ENCODE measurements at places on chromosomes 1 and 21. TPM values are rescaled to one million over a fixed set of nuclear protein-coding genes. Genes with fewer than 3 reads are reported as not detected.

The MEGF6 gene
- total RNA-seq, result 19.8 TPM

The CACNA1E gene
- total RNA-seq, result not detected

The SLC16A4 gene
- total RNA-seq, result 6.8 TPM

The OR2T4 gene
- total RNA-seq, result not detected

The OR2T35 gene
- total RNA-seq, result not detected

The IL23R gene
- not detected for total RNA-seq

The SAMD13 gene
- 3.6 TPM for total RNA-seq

The TDRD5 gene
- total RNA-seq, result not detected

The IVL gene
- total RNA-seq, result not detected

The ADORA1 gene
- total RNA-seq, result 0.32 TPM

The FOXO6 gene
- 0.32 TPM for total RNA-seq

The MIXL1 gene
- total RNA-seq, result 0.32 TPM

The THEM5 gene
- total RNA-seq, result not detected

The KRTAP20-1 gene
- not detected for total RNA-seq

The CCDC190 gene
- 4.3 TPM for total RNA-seq

The MYBPHL gene
- total RNA-seq, result not detected

The ARHGEF16 gene
- total RNA-seq, result 0.32 TPM

The PHC2 gene
- total RNA-seq, result 59.1 TPM

The GJA5 gene
- 162 TPM for total RNA-seq

The GOLT1A gene
- total RNA-seq, result not detected

The FCER1G gene
- total RNA-seq, result not detected

The OR2T2 gene
- not detected for total RNA-seq

The WNT2B gene
- 1.4 TPM for total RNA-seq

The WLS gene
- 116 TPM for total RNA-seq

The HSD3B1 gene
- not detected for total RNA-seq

The EVA1C gene
- 24.2 TPM for total RNA-seq

The COL8A2 gene
- under 0.01 TPM for total RNA-seq

The C8B gene
- total RNA-seq, result not detected

The SRGAP2B gene
- 66.6 TPM for total RNA-seq

The SON gene
- total RNA-seq, result 114 TPM

The AMY2A gene
- not detected for total RNA-seq

The NMNAT2 gene
- under 0.01 TPM for total RNA-seq

The DNAH14 gene
- 14.0 TPM for total RNA-seq

The KRTAP7-1 gene
- not detected for total RNA-seq

The ARHGEF10L gene
- 5.8 TPM for total RNA-seq

The GMEB1 gene
- 7.5 TPM for total RNA-seq

The FCRL1 gene
- not detected for total RNA-seq

The GJA4 gene
- 45.5 TPM for total RNA-seq

The PBX1 gene
- total RNA-seq, result 1.9 TPM

The EFCAB14 gene
- total RNA-seq, result 34.1 TPM

The KRTAP11-1 gene
- total RNA-seq, result not detected

The CYP4X1 gene
- total RNA-seq, result 0.32 TPM

The DYRK3 gene
- 16.9 TPM for total RNA-seq

The CAMTA1 gene
- total RNA-seq, result 118 TPM

The SVBP gene
- 17.2 TPM for total RNA-seq

The C1orf21 gene
- total RNA-seq, result 7.9 TPM

The MAP1LC3C gene
- total RNA-seq, result under 0.01 TPM

The IFI44 gene
- total RNA-seq, result 324 TPM

The DCDC2B gene
- not detected for total RNA-seq

The CDC7 gene
- 7.9 TPM for total RNA-seq

The LDLRAD2 gene
- total RNA-seq, result not detected

The NEGR1 gene
- 3.8 TPM for total RNA-seq

The ANXA9 gene
- not detected for total RNA-seq
